ENCODE measurements at places on chromosomes 2 and 18.
A peak's percentile ranks its signal among the peaks of the same experiment; 100 is the strongest.

DNA sequence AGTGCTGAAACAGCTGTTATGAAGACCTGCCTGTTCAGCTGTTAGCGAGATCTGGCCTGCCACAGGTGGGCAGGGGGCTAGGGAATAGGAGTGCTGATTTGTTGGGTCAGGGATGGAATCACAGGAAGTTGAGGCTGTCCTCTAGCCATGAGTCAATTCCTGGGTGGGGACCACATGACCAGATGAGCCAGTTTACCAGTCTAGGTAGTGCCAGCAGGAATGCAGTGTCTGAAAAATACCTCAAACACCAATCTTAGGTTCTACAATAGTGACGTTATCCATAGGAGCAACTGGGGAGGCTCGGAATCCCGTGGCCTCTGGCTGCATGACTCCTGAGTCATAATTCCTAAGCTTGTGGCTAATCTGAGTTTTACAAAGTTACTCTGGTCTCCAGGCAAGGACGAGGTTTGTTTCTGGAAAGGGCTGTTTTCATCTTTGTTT is 44.9 kb downstream of the DYSF start:
- DNase-seq = no peak

DNA sequence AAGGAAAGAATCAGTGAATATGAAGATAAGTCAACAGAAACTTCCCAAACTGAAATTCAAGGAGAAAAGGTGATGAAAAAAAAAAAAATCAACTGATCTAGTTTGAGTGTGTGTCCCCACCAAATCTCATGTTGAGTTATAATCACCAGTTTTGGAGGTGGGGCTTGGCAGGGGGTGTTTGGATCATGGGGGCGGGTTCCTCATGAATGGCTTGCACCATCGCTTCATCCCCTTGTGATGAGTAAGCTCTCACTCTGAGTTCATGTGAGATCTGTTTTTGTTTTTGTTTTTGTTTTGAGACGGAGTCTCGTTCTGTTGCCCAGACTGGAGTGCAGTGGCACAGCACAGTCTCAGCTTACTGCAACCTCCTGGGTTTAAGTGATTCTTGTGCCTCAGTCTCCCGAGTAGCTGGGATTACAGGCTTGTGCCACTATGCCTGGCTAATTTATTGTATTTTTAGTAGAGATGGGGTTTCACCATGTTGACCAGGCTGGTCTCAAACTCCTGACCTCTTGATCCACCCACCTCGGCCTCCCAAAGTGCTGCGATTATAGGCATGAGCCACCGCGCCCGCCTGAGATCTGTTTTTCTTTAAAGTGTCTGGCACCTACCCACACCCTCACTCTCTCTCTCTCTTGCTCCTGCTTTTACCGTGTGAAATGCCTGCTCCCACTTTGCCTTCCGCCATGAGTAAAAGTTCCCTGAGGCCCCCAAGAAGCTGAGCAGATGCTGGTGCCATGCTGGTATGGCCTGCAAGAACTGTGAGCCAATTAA is 4.0 kb upstream of the SLC66A2 start:
- no peak for DNase-seq

DNA sequence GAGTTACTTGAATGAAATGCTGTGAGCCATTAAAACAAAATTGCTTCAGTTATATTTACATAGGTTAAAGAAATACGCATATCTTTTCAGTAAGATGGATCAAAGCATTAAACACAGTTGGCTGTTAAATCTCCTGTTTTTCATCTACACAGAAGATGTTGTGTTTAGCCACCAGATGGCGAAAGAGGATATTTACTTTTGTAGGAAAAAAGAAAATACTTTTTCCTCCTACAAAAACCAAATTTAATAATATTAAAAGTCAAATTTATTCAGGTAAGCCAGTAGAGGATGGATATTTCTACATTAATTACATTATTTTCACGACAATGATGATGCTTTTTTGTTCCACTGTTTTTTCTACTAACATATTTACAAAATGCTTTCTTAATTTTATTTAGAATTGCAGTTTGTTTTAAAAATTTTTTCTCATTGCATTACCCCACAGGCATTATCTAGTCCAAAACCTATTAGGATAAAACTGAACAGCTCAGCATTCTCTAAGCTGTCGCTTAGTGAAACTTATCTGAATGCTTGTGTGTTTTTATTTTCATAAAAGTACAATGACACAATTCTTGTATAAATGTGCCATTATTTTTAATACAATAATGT is 173.7 kb downstream of the ASXL3 start:
- DNase-seq = no peak

GRCh38 chr2:47309952-47310800 is 92.8 kb upstream of the MSH2 start:
- DNase-seq = no peak

DNA sequence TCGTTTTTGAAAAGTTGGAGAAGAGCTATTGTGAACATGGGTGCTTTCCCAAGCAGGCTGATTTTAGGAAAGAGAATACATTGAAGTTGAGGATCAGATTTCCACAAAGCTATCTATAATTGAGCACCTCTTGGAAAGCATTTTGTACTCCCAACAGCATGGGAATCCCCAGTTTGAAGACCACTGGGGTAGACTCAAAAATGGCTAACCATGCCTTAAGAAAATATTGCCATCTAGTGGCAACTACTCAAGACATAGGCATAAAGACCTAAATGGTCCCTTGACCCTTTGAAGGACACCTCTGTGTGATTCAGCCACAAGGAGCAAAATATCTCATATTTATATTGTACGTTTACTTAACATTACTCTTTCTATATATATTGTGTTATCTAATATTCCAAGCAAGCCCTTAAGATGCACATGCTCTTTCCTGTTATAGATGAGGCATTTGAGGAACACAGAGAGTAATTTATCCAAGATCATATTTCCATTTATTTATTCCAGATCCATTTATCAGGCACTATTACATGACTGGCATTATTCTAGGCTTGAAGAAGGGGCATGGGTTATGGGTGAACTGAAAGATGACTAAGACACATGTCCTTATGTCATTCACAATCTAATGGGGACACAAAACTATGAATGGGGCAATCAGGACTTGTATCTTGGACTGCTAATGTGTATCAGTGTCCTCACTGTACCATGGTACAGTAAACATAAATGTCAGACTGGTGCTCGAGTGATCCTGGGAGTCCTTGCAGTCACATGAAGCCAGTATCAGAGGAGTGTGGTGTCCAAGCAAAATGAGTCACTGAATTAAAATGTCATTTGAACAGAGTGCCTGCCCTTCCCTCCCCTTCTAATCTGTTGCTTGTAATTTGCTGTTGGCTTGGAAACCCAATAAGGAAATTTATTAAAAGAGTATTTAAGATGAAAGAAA is 121.0 kb upstream of the XPO1 start:
- no peak for DNase-seq

- no peak for DNase-seq
Measured at GRCh38 chr2:95343429-95344214, 46.5 kb downstream of the KCNIP3 start.

DNA sequence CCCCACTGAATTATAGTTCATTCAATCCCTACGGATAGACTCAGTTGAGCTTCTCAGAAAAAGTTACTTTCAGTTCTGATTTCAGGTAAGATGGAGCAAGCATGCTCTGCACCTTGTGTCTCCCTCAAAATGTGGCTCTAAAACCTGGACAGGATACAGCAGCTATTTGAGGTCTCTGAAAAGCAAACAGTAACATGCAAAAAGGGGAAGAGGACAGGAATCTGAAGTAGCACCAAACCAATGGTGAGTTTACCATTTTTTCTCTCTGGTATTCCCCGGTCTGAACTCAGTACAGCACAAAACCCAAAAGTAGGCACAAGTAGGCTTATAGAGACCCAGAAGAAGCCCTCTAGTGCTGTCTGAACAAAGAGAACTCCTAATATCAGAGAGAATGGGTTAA is 34.1 kb downstream of the LANCL1 start:
- DNase-seq = no peak

DNA sequence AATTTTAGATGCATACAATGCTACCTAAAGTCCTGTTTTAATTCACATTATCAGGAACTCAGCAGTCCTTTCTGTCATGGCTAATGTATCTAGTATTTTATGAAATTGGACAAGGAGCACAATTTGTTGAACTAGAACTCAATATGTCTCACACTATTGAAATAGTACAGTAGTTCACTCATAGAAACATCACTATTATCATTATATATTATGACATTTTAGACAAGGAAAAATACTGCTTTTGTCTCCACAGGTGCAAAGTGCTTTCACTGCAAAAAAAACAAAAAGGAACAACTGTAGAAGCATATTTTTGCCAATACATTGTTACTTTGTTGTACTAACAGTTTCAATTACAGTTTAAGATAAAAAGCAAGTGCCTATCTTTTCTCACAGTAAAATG is 419.2 kb upstream of the CDH19 start:
- DNase-seq = no peak

- no peak for DNase-seq
Measured at GRCh38 chr2:12436935-12437561, 279.7 kb upstream of the TRIB2 start.

GRCh38 chr2:38626326-38627035 is 23.8 kb upstream of the HNRNPLL start:
- no peak for DNase-seq

GRCh38 chr2:8158711-8159110 is 523.1 kb upstream of the ID2 start:
- DNase-seq = no peak

DNA sequence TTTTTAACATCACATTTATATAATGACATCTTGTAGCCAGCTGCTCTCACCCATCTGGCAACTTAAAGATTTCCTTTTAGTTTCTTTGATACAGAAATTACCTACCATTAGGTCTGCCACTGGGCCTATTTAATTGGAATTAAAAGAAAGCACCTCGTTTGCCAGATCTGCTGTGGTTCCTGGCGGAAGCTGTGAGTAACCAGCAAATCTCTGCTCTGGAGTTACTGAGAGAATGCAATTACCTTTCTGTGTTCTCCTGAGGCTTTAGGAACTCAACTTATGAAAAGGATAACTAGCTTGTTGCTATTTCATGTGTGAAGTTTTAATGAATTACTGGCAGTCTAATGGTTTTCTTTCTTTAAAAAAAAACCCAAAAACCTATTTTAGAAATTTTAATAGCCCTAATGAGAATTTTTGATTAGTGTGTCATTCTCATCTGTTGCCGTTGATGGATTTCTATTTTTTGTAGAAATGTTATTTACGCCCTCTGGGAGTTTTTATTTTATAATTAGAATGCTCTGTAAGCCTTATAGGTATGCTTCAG is 69.7 kb upstream of the LYPD6B start:
- DNase-seq = no peak

GRCh38 chr2:27960237-27960912 is 69.8 kb downstream of the BABAM2 start:
- no peak for DNase-seq

DNA sequence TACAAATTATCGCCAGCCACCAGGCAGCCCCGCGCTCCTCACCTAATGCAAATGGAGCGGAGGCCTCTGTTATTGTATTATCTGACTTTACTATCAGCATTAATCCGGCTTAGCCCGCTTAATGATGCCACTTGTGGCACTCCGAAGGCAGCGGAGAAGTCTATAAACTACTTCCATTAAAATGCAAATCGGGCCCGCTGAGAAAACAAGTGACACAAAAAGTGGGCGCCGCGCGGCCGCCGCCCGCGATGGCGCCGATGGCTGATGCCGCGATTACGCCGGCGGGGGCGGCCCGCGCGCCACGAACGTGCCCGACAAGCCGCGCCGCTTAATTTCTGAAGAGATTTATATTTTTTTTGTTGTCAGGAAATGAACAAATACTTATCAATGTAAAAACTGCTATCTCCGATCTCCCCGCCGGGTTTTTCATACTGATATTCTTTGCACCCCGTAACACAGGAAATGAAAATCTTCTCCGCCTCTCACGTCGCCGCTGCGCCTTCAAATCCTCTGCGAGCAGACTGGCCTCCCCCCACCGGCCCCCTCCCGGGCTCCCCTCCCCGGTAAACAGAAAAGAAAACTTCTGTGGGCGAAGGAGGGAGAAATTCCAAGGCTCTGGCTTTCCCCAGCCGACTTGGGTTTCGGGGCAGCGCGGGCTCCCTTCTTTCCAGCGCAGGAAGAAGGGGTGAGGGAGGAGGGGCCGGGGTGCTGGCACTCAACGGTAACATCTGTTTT is 221.8 kb downstream of the INSIG2 start:
- DNase-seq = peak; percentile 16

GRCh38 chr2:220147161-220148038 is 520.0 kb downstream of the SLC4A3 start:
- DNase-seq = no peak

GRCh38 chr2:15652252-15652651 is 60.6 kb downstream of the DDX1 start:
- no peak for DNase-seq

DNA sequence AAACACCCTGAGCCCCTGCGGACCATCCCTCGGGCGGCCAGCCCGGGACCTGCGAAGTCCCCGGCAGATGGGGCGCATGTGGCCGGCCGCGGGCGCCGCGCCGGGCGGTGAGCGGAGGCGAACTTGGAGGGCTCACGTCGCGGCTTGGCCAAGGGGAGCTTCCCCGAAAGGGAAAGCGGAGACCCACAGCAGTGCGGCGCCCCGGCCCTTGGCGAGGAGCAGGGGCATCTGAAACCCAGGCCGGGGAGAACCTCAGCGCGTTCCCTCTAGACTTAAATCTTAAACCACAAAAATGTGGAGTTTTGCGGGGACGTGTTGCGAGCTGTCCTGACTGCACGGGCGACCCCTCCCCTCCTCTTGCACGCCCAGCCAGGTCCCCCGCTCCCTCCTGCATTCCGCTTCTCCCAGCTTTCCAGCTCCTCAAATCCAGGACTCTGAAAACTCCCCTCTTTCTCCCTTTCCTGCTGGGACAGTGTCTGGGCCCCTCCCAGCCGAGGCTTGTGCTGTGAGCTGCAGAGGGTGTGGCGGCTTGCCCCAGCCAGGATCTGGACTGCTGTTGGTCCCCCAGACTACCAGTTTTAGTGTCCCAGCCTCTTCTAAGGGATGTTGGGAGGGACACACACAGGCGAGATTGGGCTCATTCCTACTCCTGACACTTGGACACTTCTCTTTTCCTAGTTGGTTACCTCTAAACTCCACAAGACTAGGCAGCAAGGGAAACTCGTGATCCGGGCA is 1.3 kb downstream of the FMNL2 start:
- DNase-seq = no peak

DNA sequence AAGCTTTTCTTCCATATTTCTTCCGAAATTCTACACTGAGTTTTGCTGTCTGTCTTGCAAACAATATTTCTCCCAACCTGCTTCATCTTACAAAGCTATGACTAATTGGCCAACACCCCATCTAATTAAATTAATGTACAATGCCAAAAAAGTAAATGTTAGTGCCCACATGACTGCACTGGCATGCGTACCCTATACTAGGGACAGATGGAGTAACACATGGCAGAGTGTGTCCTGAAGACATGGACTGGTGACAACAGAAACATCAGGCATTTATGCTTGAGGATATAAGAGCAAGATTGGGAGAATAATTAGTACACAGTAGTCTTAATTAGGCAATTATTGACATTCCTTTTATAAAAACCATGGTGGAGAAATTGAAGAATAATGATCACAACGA is 66.8 kb downstream of the MREG start:
- DNase-seq = no peak

DNA sequence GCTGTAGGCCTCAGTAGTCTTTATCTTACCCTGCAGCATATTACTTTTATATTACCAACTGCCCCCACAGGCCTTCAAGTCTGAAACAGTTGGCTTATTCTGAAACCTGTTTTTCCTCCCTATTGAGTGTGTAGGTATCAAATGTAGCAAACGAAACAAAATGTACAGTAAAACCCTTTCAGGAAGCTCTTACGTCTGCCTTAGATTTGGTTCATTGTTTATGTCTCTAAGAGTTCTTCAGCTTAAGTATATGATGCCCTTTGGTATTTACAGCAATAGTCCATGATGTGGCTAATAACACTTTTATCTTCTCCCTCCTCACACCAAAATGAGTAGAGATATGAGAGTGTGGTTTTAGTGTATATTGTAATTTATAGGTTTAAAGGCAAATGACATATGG is 108.8 kb downstream of the DOCK10 start:
- no peak for DNase-seq

- DNase-seq = no peak
Measured at GRCh38 chr2:221958224-221958623, 340.6 kb downstream of the PAX3 start.

All from activated T-helper 1 cell treated with anti-CD3 and anti-CD28 coated beads, Interleukin-2, amount 50 U/mL, for 16 hours (primary cell).